ENCODE measurements at places on chromosomes 1 and 21.

DNA sequence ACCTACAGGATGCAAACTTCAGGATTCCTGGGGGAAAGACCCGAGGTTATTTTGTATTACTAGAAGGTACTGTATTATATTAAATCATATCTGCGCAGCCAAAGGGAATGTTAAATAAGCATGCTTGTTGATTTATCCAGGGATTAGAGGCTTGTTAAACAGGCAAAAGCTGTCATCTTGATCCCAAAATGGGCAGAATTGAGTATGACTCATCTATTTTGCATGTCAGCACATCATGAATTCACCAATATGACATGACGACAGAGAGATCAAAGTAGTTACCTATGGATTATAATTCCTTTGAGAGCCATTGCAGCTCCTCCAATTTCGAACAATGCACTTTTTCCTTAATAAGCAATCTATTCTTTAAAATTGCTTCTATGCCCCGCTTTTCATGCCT lies 66.1 kb downstream of the TBX15 start:
- DNase-seq, result no peak

DNA sequence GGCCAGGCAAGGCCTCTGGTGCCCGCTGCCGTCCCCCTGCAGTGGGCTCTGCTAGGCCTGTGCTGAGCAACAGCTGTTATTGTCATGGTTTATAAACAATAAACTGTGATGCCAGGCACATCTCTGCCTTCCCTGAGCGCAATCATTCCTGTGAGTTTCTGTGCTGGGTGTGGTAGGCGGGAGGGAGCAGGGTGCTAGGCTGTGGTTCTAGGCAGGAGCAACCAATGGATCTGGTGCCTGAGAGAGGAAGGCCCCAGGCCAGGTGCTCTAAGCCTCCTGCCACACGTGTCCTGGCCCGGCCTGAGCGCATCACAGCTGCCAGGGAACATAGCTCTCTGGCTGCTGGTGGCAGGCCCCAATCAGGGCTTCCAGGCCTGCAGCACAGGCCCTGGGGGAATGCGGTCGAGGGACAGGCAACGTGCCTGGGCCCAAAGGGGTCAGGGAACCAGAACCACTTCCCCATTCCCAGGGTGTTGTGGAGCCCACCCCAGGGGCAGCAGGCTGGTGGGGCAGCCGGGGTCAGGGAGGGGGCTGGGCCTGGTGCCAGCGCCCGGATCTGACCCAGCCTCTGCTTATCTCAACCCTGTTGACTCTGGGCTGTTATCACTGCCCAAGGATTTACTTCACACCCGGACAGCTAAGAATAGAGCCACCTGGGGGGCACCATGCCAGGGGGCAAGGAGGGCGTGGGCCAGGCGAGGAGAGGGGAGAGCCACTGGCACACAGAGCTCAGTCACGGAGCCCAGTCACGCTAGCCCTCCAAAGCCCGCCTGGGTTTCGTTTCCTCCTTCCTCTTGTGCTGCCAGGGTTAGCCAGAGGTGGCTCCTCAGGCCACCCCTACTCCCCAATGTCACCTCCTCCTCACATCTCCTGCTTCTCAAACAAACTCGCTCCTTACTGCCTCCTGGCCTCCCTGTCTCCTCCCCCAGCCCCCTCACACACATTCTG lies 11.5 kb downstream of the TRIM46 start:
- no peak for DNase-seq

DNA sequence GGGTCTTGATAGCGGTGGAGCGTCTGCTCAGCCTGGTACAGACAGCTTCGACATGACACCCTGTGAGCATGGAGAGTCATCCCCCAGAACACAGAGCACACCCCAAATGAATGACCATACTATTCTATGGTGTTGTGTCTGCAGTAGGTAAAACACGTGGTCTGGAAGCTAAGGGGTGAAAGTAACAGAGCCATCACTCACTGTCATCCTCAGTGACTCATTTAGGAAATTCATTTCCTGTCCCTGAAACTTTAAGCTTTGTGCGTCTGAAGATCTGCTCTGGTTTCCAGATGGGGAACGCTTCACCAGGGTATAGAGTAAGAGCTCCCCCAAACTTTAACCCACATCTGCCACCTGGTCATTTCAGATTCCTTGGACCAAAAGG lies 94.8 kb upstream of the DISP3 start:
- no peak for DNase-seq

DNA sequence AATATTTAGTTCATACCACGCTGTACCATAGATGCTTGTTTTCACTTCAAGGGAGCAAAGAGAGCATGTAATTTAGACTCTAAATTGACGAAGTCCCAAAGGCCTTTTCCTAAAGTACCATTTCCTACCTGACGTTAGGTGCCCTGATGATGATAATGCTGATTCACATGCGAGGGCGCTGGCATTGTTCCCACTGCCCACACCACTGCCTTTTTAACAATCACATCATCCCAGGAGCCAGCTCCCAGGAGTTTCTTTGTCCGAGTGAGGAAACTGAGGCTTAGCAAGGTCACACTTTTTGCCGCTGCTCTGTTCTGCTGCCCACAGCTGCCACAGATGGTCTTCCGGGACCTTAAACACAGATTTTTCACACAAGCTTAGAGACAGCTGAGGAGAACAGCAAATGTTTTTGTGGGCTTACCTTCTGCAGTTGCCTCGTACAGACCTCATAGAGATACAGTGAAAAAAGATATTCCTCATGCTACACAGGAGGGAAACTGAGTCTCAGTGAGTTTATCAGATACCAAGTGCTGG lies 69.4 kb downstream of the EVA1C start:
- DNase-seq, result no peak

GRCh38 chr1:243715285-243715684 lies 134.8 kb downstream of the AKT3 start:
- DNase-seq, result no peak

DNA sequence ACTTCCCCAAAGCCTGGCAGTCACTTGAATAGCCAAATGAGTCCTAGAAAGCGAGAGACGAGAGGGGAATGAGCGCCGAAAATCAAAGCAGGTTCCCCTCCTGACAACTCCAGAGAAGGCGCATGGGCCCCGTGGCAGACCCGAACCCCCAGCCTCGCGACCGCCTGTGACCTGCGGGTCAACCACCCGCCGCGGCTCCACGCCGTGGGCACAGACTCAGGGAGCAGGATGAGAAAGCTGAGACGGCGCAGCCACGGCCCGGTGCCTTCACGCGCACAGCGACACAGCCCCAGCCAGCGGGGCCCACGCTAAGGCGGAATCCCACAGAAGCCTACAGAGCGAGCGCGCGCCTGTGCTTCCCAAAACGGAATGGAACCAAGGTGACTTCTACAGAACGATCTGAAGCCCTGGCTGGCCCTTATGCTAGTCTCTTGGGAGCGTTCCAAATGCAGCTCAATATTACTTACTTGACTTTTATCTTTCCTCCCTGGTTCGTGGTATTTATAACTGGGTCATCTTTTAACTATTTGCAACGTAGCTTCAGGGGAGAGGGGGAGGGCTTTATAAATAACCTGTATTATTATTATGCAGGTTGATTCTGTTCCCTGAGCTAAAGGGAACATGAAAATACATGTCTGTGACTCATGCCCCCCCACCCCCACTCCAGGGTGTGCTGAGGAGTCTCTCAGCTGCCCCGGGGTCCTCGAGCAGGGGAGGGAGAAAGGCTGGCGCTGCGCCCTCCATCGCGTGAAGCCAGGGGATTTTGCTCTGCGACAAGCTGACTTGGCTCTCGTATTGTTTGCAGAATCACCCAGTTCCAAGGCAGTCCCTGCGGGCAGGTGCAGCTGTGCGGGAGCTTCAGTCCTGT lies 1.7 kb downstream of the TSPEAR start:
- no peak for DNase-seq

- no peak for DNase-seq
These were observed 2.9 kb downstream of the ADORA1 start for GRCh38 chr1:203130358-203130985.

DNA sequence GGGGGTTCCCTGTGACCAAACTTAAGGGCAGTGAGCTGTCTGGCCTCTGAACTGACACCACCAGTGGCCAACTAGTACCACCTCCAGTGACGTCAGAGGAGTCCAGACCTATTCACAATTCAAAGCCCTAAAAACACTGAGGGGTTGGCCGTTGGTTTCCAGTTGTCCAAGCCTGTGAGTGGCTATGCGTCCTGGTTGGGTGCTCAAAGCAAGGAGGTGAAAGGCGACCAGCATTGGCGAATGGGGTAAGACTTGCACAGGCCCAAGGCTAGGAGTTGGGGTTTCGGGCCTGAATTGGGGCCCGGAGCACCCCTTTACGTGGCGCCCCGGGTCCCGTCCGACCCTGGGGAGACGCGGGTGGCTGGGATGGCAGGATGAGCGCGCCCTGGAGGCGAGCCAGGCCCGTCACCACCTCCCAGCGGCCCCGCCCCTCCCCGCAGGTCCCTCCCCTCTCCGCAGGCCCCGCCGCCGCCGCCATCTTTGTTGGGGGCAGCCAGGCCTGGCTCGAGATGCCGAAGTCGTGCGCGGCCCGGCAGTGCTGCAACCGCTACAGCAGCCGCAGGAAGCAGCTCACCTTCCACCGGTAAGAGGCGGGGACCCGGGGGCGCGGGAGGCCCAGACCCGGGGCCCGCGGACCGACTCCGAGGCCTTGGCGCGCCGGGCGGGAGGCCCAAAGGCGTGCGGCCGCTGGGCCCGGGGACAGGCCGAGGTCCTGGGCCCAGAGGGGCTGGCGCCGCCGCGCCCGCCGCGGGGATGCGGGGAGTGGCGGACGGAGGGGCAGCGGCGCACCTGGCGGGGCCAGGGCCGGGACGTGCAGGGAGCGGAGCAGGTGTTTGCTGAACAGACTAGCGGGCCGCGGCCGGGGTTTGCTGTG lies at the start of gene THAP3:
TSS of gene THAP3 (plus strand) at position 159 of the 874 bp plus-strand sequence. CDS start at position 510, 351 bp downstream.
- peak; percentile 80 for DNase-seq

DNA sequence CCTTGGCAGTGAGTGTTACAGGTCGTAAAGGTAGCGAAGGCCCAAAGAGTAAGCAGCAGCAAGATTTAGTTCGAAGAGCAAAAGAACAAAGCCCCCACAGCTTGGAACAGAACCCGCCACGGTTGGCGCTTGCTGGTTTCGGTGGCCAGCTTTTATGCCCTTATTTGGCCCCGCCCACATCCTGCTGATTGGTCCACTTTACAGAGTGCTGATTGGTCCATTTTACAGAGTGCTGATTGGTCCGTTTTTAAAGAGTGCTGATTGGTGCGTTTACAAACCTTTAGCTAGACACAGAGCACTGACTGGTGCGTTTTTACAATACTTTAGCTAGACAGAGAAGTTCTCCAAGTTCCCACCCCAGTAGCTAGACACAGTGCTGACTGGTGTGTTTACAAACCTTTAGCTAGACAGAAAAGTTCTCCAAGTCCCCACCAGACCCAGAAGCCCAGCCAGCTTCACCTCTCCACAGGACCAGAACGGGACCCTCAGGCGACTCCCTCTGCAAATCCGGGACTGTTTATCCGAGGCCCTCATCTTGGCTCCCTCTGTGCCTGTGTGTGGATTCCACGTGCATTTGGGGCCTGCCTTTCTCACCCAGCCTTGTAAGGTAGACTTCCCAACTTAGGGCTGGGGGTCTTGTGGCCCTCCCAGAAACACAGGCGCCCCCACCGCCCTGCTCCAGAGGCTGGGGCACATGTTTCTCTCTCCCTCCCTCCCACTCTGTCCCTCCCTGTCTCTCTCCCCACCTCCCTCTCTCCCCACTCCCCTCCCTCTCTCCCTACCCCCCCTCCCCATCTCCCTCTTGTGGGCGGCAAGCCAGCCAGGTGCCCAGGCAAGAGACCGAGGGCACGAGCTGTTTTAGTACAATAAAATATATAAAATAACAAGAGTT lies 12.6 kb downstream of the FTCD start:
- DNase-seq, result no peak

DNA sequence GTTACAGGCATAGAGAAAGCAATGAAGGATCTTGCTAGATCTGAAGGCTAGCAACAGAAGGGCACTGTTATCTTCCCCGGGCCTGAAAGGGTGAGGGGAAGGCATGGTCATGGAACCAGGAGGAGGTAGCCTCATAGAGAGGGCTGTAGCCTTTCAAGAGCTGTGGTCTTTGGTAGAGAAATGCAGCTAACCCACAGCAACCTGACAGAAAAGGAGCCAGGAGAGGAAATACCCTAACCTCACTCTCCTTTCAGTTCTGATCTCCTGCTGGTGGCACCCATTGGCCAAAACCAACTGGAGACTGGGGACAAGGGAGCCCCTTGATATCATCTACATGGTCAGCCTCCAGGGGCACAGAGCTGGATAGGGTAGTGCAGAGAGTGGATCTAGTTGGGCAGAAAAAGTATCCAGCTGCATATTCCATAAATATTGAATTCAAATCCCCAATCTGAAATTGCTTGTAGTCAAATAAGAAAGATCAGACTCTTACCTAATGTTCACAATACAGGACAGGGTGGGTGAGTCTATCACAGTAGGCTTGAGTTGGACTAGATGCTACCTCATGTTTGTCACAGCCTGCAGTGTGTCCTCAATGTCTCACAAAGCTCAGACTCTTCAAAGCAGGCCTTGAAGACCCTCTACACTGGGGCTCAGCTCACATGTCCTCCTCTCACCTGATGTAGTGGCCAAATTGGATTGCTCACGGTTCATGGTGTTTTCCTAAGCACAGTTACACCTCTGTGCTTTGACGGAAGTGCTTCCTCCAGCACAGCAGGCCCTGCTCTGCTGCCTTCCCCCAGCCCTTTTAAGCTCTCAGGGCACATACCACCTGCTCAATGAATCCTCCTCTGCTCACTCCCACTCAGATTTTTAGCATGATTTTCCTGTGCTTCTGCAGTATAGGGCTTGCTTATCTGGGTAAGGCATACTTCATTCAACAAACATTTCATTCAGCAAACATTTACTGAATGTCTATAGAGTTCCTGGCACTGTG lies 74.1 kb upstream of the JUN start:
- DNase-seq, result no peak

DNA sequence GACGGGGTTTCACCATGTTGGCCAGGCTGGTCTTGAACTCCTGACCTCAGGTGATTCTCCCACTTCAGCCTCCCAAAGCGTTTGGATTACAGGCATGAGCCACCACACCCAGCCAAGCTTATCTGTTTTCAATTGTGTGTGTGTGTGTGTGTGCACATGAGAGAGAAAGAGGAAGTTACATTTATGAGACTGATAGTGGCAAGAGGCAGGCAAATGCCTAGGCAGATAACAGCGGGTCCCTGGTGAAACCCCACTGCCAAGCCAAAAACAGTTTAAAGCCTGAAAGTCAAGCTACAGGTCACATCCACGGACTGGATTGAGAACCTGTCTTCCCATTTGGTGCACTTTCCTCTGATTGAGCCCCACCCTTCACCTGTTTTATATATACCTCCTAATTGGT lies 35.1 kb upstream of the IFNGR2 start:
- no peak for DNase-seq

- DNase-seq, result no peak
These were observed 552 bp downstream of the UBR4 start for GRCh38 chr1:19209439-19209989.

DNA sequence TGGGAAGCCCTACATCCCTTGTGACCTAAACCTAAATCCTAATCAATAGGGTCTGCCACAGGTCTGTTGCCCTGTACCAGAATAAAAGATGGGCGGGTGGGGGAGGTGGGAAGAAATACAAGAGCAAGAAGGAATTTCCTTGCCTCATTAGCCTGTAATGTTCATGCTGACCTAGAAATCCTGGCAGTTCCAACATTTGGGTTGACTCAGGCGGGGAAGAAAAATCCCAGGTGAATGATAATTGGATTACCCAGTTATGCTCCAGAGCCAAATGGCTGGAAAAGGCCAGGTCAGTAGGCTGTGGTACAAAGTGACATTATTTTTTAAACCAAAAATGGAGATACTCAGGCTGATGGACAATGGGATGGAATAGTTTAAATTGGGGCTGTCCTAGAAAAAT lies 27.3 kb upstream of the A3GALT2 start:
- no peak for DNase-seq
